Lung microvascular endothelial cell (primary cell): ENCODE measurements at places on chromosomes 1 and 21.

- DNase-seq = no peak
These were observed 21.3 kb upstream of the KCNE2 start for GRCh38 chr21:34342476-34342875.

GRCh38 chr1:87588495-87588894 lies 259.8 kb downstream of the LMO4 start:
- no peak for DNase-seq

DNA sequence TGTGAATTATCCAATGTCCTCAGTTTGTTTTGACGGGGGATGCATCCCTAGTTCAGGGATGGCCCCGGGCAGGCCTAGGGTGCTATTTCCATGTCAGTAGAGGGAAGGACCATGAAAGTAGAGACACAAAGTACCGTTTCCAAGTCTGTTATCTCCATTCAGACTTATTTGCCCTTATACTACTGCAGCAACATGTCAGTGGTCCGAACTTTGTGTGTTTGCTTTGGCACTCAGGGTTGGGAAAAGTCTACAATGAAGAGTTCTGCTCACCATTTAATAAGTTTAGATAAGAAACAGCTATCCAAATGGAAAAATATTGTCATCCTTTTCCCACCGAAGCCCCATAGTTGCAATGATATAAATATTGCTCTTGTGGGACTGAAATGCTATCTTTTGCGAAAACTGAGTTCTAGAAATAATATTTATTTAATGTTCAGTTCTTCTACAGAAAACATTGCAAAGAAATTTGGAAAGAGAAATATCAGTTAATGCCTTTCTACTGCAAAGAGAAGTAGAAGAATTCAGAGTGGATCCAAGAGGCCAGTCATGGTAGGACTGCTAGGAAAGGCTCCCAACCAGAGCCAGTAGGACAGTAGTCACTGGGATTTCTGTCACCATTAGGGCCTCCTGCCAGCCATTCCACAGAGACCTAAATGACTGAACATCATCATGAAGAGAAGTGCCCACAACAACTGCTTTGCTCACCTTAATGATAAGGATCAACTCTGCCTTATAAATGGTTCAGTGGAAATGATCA lies 11.5 kb upstream of the AGT start:
- peak; percentile 92 for DNase-seq

GRCh38 chr21:43859747-43860214 lies 5.2 kb upstream of the AGPAT3 start:
- DNase-seq = no peak

GRCh38 chr1:100969327-100969726 lies 56.3 kb downstream of the DPH5 start:
- DNase-seq = no peak

DNA sequence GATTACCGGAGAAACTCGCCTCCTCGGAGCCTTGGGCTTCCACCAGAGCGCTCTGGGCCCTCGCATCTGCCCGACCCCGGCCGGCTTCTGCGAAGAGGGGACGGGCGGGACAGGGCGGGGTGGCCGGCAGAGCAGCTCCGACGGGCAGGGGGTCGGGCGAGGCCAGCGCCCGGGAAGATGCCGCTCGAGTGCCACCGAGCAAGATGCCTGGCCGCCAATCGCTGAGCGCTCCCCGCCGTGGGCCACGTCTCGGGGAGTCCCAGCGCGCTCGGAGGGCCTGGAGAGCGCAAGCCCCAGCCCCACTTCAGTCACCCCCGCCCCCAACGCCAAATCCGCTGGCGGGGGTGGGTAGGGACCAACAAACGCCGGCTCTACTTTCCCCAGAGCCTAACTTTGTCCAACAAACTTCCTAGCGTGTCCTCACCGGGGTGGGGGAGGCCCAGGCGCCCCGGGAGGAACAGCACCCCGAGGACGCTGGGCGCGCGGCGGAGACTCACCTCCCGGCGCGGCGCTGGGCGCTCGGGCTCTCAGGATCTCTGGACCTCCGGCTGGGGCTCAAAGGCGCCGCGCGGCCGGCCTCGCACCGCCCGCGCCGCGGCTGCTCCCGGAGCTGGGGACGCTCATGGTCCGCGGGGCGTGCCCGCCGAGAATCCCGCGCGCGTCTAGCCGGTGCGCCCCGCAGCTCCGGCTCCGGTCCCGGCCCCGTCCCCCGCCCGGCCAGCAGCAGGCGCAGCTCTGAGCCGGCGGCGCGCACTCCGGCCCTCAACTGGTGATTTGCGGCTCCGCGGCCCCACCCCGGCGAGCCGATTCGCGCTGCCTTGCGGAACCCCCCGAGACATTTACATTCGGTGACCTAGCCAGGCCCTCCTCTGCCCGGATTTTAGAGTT lies at the start of gene BCAR3:
Gene BCAR3, minus strand, starts transcription at position 737 of the 888 bp plus-strand sequence. CDS start 6,907 bp downstream, outside the sequence.
- DNase-seq = peak; percentile 84

DNA sequence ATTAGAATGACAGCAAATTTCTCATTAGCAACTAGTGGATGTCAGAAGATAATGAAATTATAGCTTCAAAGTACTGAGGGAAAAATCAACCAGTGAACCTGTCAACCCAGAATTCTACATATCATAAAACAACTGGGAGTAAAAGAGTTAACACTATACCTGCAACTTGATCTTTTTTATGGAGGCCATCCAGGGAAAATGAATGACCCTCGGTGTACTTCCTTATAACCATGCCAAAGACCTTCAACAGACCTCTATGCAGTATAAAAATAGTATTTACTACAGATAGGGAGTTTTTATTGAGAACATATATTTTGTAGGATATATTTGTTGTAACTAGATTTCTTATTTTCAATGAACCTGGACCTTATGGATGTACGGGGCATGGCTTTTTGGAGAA lies 392.5 kb upstream of the ZRANB2 start:
- DNase-seq = no peak
